Activated T-helper 1 cell treated with anti-CD3 and anti-CD28 coated beads, Interleukin-2, amount 50 U/mL, for 16 hours (primary cell): ENCODE measurements at places on chromosomes 2 and 18.
A peak's percentile ranks its signal among the peaks of the same experiment; 100 is the strongest.

- DNase-seq = no peak
Observed at GRCh38 chr2:145597809-145598208, 1077.9 kb upstream of the ZEB2 start.

DNA sequence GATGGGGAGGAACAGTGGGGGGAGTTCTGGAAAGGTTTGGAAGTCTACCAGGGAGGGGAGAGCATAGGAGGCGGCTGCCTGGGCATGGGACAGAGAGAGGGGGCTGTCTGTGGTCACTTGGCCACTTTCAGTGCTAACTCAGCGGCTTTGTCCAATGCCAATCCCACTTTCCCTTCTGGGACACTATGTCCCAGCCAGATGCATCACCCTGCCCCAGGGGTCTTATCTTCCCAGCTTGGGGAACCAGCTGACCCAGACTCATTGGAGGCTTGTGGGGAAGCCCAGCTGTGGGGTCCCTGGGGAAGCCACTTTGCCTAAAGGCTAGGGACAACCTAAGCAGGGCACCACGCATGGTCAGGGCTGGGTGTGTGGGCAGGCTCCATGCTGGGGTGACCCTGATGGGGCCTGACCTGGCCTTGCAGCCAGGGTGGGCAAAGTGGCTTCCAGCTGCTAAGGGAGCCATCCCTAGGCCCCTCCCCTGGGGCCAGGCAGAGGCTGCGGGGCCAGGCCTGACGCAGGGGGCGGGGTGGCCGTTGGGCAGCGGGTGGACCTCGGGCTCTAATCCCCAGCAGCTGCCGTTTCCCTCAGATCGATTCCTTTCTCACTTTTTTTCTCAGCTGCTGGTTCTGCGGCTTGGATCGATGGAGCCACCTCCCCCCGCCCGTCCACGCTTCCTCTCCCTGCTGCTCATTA is 1.6 kb upstream of the ASIC4 start:
- DNase-seq = no peak

GRCh38 chr2:127039387-127040031 is 67.4 kb downstream of the BIN1 start:
- DNase-seq = no peak

GRCh38 chr2:96760986-96761832 is 507 bp downstream of the CNNM4 start:
- DNase-seq = peak; percentile 49

- no peak for DNase-seq
Observed at GRCh38 chr2:58911877-58912276, 670.8 kb upstream of the FANCL start.

GRCh38 chr2:196344397-196344796 is 173.0 kb upstream of the STK17B start:
- DNase-seq = no peak

- DNase-seq = no peak
Observed at GRCh38 chr2:176763851-176764404, 448.7 kb upstream of the HNRNPA3 start.
